ENCODE measurements at places on chromosomes 1 and 21.

- DNase-seq: no peak
These were observed 40.8 kb upstream of the POFUT2 start for GRCh38 chr21:45328198-45329091.

DNA sequence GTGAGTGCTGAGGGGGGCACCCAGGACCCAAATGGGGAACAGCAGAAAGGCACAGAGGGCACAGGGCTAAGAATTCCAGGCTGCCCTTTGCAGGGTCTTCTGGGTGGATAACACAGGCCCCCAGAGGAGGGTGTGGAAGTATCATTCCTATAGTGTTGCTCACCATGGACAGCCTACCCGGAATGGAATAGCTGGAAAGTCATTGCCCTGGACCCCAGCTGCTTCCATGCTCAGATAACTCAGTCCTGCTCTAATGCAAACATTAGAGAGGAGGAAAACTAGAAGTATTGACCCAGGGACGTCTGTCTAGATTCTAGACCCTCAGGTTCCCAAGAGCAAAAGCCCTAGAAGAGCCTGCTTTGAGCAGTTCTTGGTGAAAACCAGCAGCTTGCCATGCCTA is 24.7 kb downstream of the SLC6A17 start:
- DNase-seq: no peak

GRCh38 chr1:211511947-211512346 is 20.0 kb upstream of the RD3 start:
- DNase-seq: no peak

- DNase-seq: no peak
These were observed 186.2 kb downstream of the RHOU start for GRCh38 chr1:228921481-228921880.

- no peak for DNase-seq
These were observed 54.8 kb downstream of the KIF21B start for GRCh38 chr1:200968469-200969410.

- peak; percentile 3 for DNase-seq
These were observed 5.7 kb downstream of the SLC6A17 start for GRCh38 chr1:110155878-110156522.

DNA sequence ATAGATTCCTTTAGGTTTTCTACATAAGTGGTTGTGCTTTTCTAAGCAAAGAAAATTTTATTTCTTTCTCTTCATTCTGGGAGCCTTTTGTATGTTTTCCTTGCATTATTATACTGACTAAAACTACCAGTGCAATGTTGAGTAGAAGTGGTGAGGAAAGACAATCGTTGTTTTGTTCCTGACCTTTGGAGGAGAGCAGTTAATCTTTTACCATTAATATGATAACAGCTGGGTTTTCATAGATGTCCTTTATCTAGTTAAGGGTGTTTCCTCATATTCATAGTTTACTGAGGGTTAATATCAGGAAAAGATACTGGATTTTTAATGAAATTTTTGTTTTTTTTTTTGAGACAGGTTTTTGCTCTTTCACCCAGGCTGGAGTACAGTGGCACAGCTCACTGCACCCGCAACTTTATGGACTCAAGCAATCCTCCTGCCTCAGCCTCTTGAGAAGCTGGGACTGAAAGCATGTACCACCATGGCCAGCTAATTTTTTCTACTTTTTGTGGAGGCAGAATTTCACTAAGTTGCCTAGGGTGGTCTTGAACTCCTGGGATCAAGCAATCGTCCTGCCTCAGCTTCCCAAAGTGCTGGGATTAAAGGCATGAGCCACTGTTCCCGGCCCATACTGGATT is 9.0 kb upstream of the KCTD3 start:
- no peak for DNase-seq

DNA sequence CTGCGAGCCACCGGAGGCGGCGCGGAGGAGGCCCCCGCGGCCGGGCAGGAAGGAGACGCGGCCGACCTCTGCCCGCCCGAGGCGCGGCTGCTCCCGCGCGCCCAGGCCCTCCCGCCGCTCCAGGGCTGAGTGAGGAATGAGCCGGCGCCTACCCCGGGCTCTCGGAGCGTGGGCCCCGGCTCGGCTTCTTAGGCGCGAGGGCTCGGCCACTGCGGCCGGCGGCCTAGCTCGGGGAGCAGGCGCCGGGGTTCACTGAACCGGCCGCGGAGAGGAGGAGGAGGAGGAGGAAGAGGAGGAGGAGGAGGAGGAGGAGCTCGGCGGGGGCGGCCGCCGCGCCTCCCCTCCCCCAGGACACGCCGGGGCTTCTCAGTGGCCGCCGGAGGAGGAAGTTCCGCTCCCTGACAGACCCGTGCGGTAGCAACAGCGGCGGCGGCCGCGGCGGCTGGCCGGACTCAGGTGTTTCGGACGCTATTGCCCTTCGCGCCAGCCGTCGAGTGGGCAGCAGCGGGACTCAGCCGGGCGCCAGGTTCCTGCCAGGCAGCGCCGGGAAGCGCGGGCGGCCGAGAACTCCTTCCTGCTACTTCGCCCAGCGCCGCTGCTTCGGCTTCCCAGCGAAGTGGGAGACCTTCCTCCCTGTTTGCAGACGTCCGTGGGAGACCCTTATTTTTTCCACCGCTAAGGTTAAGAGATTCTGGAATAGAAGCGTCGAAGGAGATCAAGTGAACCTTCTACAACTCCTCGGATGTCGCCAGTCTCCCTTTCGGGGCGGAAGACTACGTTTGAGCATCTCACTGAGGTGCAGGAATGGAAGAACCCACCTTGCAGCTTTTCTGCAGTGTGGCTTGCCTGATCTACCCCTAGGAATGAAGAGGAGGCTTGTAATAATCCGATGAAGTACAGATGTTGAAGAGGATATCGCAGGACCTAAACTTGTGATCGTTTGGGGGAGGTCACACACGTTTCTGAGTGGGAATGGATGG is at the start of gene MAN1A2:
MAN1A2 (plus strand) TSS at position 404 of the 980 bp plus-strand sequence. CDS start 735 bp downstream, outside the sequence.
- DNase-seq: peak; percentile 55

DNA sequence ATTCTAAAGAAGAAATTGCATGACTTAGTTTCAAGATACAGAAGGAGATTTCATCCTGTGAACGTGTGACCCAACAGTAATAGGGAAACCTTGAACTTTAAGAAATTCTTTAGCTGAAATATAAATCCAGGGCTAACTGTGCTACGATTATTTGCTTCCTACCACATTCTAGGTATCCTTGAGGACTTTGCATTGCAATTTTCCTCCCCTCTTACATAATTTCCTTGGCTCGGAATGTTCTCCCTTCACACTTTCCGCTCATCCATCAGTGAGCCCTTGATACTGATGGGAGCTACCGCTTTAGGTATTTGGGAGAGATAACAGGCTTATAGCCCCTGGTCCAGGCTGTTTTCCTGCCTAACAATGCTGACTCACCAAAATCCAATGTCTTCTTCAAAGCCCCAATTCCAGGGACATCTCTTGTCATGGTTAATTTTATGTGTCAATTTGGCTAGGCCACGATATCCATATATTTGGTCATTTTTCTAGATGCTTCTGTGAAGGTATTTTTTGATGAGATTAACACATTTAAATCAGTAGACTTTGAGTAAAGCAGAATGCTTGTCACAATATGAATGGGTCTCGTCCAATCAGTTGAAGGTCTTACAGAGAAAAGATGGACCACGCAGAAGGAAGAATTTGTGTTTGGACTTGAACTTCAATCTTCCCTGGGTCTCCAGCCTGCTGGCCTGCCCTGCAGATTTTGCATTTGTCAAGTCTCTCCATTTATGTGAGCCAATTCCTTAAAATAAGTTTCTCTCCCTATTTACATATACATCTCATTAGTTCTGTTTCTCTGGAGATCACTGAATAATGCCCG is 121.2 kb downstream of the PTPN14 start:
- no peak for DNase-seq
